ENCODE measurements at places on chromosomes 3 and 15.
A peak's percentile ranks its signal among the peaks of the same experiment; 100 is the strongest.

DNA sequence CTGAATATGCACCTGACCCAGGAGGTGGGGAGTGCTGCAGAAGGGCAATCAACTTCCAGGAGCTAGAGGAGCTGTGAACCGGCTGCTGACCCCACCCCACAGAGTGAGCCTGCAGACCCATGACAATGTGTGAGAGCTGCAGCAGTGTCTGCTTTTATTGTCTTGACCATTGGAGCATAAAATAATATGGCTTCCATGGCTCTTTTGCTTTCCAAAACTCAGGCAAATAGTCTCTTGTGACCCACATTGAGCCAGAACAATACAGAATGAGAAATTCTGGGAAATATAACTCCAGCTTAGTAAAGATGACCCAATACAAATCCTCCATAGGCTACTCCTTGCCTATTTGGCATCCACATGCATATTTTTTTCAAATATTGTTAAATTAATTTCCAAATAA lies 309.6 kb downstream of the PYDC2 start:
- DNase-seq, result no peak

- no peak for DNase-seq
Observed at GRCh38 chr15:74109713-74110112, 20.7 kb upstream of the ISLR2 start.

GRCh38 chr3:177642804-177643125 lies 445.5 kb upstream of the TBL1XR1 start:
- no peak for DNase-seq

- DNase-seq, result peak; percentile 16
Observed at GRCh38 chr15:87604857-87605446, 651.6 kb downstream of the NTRK3 start.

GRCh38 chr3:33392703-33393125 lies 47.5 kb downstream of the UBP1 start:
- DNase-seq, result peak; percentile 91

Data from fibroblast of skin of abdomen (primary cell).